Activated CD4-positive, alpha-beta memory T cell treated with anti-CD3 and anti-CD28 coated beads for 36 hours (primary cell): ENCODE measurements at places on chromosomes 13 and 19. TPM values are rescaled to one million over a fixed set of nuclear protein-coding genes. Genes with fewer than 3 reads are reported as not detected.

DNA sequence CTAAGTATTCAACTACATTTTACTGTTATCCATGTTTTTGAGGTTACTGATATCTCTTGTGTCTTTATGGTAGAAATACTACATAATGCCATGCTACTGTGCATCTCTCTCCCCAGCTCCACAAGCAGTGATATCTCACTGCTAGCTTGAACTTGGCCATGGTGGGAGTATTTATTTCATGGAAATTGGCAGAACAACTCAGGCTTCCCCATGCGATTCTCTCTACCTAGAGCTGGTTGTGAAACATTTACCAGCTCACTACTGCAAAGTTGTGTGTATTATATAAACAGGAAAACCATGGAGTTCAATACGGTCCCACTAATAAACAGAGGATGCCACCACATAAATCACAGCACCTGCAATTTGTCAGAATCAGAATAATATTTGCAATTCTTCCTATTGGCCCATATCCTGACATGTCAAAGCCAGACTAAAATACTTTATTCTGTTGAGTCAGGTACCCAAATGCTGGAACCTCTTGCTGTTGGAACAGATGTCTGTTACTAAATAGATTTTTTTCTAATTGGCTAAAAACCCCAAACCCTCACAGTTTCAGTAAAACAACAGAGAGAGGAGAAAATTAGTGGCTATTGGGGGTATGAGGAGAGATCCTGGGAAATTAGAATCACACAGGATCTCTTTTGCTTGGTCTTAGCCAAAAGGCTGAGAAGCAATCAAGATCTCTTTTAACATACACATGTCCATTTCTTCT, 91.4 kb upstream of the SLC10A2 start:
- no peak for DNase-seq

The LILRA1 gene
- not detected for total RNA-seq

- DNase-seq = peak; percentile 47
Measured at GRCh38 chr13:84896128-84896527, 903.1 kb downstream of the SLITRK6 start.

- DNase-seq = no peak
Measured at GRCh38 chr13:72504131-72504841, 223.1 kb downstream of the MZT1 start.

- DNase-seq = peak; percentile 47
Measured at GRCh38 chr13:74246487-74246886, 112.3 kb upstream of the KLF12 start.

DNA sequence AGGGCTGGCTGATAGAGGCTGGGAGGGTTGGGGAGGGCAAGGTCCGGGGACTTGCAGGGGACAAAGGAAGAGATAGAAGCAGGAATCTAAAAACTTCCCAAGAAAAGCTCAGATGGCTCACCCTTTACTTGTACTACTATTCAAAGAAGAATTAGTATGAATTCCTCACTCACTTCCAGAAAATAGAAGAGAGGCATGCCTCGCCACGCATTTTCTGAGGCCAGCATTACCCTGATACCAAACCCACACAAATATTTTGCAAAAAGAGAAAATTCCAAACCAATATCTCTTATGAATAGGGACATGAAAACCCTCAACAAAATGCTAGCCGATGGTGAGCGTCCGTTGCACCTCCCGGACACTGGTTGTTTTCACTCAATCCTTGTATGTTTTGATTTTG, 54.0 kb downstream of the ING1 start:
- DNase-seq = no peak

- DNase-seq = peak; percentile 49
Measured at GRCh38 chr19:34254698-34255432, 511 bp downstream of the GARRE1 start.

DNA sequence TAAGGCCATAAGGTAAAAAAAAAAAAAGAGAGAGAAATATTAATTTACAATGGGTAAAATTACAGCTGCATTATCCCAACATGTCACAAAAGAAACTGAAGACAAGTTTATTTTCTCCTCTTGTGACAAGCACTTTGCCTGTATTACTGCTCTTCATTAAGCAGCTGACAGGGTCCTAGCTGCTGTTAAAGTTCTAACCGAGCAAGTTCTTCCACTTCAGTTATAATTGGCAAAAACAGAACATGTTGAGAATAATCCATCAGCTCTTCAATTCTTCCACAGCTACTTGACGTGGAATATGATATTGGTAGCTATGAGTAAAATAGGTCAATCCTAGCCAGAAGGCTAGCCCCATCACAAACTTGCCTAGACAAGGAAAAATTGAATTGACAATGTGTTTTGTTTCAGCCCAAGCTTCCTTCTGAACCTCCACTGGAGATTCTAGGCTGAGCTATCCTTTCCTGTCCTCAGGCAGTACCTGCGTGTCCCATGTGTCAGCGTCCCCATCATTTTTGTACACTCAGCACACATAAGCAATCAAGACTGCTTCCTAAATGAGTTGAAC, 32.2 kb upstream of the DOCK9 start:
- no peak for DNase-seq

- DNase-seq = no peak
Measured at GRCh38 chr13:58376349-58376748, 744.8 kb downstream of the PCDH17 start.

DNA sequence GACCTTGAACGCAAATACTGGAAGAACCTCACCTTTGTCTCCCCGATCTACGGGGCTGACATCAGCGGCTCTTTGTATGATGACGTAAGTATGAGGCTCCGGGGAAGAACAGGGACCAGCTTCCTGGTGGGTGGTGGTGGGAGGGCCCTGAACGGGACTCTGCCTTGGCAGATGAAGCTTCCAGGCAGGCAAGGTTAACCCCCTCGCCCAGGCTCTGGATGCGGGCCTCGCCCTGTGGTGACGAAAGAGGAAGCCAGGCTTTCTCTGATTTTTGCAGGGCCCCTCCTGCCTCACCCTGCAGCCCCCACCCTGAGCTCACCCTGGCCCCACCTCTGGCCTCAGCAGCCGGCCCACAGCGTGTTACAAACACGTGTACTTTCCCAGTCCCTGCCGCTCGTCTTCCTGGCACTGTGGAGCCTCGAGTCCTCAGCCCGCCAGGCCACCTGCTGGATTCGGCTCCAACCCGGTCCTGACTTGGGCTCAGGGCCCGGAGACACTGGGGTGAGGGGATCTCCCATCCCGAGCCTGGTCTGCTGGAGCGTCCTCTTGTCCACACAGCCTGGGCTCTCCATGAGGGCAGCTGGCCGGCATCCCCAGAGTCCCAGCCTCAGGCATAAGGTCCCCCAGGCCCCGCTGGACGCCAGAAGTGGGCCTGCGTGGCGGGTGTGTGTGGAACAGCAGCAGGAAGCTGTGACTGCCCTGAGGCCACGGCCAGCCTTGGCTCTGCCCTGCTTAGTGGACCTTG, 72.4 kb downstream of the KDM4B start:
- DNase-seq = no peak

DNA sequence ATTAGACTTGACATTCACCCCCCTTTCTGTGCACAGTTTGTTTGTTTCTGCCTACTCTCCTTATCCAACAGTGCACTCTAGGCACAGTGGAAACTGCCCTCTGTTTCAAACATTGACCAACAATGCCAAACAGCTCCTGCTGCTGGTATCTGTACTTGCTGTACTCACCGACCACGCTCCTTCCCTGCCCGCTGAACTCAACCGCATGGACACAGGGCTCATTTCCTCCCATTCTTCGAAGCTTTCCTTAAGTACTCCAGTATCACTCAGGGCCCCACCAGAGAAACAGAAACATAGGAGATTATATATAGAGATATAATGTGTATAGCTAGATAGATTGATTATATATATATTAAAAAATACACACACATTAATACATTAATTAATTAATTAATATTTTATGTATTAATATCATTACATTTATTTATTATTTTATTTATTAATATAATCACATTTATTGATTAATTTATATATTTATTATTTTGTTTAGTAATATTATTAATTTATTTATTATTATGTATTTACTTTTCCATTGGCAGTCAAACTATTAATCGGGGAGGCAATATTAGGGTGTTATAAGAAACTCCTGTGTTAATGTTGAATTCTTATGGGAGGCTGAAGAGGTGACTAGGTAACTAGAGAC, 1528.2 kb downstream of the EFNB2 start:
- no peak for DNase-seq

The SCN1B gene
- 1.1 TPM for total RNA-seq

DNA sequence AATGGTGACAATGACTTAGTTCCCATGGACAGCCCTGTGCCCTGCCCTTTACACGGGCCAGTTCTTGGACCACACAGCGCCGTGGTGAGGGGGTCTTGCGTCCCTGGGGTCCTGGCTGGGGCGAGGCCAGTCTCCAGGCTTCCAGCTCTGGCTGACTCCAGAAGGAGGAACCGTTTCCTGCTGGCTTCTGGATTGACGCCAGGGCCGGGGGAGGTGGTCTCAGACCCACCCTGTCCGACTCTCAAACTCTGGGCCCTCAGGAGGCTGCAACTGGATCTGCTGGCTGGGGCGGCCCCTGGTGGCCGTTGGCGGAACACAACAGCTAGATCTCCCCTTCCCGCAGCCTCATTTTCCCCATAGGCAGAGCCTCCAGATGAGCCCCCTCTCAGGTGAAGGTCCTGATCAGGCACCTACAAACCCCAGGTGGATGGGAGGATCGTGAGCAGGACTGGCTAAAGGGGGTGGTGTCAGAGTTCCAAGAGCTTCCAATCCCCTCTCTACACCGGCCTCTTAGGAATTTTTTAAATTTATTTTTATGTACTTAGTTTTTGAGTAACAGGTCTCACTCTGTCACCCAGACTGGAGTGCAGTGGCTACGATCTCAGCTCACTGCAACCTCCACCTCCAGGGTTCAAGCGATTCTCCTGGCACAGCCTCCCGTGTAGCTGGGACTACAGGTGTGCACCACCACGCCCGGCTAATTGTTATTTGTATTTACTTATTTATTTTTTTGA, 8.0 kb downstream of the CCDC194 start:
- DNase-seq = peak; percentile 74

DNA sequence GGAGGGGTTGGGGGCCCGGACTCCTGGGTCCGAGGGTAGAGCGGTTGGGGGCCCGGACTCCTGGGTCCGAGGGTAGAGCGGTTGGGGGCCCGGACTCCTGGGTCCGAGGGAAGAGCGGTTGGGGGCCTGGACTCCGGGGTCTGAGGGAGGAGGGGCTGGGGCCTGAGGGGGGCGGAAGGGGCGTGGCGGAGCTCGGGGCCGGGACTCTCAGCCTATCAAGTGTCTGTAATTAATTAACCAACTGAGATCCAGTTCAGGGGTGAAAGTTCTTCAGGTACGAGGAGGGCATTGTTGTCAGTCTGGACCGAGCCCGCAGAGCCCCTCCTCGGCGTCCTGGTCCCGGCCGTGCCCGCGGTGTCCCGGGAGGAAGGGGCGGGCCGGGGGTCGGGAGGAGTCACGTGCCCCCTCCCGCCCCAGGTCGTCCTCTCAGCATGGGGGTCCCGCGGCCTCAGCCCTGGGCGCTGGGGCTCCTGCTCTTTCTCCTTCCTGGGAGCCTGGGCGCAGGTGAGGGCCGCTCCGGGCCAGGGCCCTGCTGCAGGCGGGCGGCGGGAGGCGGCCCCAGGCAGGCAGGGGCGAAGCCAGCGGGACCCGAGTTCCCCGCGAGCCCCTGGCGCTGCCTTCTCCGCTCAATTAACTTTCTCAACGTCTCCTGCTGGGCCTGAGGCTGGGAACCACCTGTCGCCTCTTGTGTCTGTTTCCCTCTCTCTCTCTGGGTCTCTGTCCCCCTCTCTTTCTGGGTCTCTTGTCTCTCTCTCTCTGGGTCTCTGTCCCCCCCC, 697 bp downstream of the FCGRT start:
- DNase-seq = peak; percentile 50

DNA sequence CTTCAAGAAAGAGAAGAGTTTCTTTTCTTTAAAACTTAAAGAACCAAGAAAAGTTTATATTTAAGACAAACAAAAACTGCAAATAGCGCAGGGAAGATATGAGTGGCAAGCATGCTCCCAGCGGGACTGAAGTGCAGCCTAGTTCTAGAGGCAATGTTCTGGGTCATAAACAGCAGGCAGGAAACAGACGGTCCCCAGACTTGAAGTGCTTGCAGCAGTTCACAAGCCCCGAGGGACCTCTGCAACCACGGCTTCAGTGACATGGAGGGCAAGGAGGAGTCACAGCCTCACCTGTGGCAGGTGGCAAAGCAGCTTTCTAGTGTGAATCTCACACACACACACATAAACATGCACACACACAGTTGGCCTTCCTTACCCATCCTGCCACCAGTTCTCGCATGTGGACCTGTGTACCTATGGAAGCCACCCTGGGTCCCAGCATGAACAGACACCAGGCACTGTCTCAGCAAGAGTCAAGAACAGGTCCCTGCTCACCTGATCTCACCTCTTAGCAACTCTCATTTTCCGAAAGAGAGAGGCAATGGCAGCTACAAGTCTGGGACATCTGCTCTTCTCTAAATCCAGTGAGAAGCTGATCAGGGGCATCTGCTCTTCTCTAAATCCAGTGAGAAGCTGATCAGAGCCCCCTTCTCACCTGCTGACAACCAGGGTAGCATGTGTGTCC, 162.0 kb downstream of the EFNB2 start:
- no peak for DNase-seq

GRCh38 chr19:308471-309205, 17.4 kb upstream of the PLPP2 start:
- no peak for DNase-seq

DNA sequence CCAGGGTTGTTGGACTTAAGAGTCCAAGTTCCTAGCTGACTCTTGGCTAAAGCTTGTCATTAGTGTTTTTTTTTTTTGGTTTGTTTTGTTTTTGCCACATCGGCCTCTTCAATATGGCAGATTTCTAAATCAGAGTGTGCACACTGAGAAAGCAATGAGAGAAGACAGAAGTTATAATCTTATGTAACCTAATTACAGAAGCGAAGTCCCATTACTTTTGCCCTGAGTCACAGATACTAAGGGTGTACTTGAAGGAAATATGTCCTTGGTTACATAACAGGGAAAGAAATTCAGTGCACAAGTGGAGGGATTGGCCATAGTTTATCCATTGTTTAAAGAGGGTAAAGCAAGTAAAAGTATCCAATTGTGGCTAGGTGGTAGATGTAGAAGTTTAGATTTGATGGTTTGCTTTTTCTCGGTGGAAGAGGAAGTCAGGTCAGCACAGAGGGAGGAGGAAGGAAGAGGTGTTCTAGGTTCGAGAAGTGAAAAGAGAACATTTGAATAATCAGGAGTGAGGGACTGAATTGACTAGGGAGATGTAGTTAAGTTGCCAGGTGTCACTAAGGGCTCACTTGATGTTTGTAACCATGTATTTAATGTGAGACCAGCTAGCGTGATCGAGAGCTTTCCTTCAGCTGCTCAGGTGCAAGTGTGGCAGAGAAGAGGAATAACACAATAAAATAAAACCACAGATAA, 12.2 kb downstream of the GTF2F2 start:
- no peak for DNase-seq

The ZFR2 gene
- 0.33 TPM for total RNA-seq

DNA sequence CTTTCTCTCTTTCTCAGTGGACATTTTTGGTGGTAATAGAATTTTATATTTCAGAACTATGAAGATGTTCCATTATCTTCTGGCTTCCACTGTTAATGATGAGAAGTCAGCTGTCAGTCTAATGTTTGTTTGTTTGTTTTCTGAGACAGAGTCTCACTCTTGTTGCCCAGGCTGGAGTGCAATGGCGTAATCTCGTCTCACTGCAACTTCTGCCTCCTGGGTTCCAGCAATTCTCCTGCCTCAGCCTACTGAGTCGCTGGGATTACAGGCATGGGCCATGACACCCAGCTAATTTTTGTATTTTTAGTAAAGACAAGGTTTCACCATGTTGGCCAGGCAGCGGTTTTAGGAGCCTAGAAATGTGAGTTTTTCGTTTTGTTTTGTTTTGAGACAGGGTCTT, 4.7 kb downstream of the ZNF317 start:
- DNase-seq = no peak
